Cortex of kidney (tissue), 1 donor: ENCODE measurements at places on chromosomes 3 and 15.

- no peak for DNase-seq
Observed at GRCh38 chr3:156150434-156151066, 30.2 kb downstream of the KCNAB1 start.

GRCh38 chr15:85755942-85756341 is 38.8 kb downstream of the KLHL25 start:
- DNase-seq, result no peak

DNA sequence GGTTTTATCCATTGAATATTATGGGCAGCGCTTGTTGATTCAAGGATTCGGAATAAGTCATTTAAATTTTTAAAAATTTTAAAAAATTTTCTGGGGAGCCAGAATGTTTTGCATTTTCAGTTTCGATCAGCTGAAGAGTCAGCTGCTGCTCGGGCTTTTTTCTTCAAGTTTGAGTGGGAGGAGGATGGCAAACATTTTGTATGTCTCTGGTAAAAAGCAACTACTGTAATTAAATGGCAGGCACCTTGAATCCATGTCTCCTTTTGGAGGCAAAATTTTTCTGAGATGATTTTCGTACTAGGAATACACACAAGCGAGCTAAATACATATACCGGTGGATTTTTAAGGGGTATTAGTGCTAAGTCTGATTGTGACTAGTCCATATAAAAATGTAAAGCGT is 612 bp downstream of the C3orf38 start:
- DNase-seq, result no peak

DNA sequence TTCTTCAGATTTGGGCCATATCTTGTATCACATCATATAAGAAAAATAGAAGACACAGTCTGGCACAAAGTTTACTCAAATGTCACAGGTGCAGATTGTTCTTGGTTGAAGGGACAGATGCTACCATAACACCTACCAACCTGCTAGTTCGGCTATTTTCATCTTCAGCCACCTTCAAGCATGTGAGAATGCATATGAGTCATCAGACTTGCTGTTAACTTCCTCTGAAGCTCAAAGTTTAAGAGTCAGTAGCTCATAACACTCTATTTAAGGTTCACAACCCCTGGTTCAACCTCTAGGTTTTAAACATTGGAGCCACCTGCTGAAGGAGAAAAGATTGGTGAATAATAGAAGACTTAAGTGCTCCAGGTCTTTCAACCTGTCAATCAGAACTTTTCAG is 522.8 kb downstream of the NLGN1 start:
- DNase-seq, result no peak

DNA sequence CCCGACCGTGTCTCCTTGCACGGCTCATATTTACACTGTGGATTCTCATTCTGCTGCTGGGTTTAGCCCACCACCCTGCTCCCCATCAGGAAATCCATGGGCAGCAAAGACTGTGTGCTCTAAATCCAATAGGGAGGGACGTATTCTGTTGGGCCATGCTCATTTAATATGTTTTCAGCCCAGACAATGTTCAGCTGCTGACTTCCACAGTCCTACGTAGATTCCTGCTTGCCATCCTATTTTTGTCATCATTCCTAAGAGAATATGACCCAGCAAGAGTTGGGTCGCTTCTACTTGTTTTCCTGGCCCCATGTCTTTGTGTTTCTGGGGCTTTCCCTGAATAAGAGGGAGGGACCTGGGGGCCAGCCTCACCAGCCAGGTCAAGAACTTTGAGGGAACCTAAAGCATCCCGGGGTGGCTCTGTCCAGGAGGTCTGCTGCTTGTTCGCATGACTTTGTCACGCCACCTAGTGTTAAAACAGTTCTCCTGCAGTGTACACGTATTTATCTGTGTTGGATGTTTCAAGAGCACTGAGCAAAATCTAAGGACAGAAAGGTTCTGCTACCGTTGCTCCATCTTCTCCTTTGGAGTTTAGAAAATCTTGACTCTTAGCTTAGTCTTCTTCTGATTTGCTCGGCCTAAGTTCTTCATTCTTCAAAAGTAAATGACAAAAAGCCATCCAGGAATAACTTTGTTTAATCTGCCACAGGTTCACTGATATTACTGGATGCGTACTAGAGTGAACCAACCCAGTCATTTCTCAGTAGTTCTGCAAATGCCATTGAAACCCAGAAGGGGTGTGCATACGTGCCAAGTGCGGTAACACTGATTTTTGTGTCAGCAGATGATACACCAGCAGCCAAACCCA is 79.8 kb upstream of the NR2E3 start:
- DNase-seq, result no peak
